ENCODE measurements at places on chromosomes 1 and 21.

DNA sequence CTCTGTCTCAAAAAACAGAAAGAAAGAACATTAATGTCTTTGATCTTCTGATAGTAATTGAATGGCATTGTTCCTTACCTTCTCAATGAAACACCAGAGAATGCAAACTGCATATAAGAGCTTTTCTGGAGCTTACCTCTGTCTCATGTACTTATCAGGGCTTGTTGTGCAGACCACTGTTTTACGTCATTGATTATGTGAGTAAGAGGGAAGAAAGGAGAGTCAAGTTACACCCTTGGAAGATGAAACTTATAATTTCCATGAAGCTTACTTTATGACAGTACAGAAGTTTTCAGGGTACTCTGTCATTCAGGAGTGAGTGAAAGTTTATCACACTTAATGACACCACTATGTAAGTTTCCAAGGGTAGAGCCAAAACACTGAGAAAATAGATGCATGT is 49.0 kb upstream of the MAB21L3 start:
- DNase-seq = no peak

- no peak for DNase-seq
These were observed 3.2 kb upstream of the PARS2 start for GRCh38 chr1:54767526-54767925.

- no peak for DNase-seq
These were observed 8.1 kb downstream of the POLR3GL start for GRCh38 chr1:145972580-145972979.

DNA sequence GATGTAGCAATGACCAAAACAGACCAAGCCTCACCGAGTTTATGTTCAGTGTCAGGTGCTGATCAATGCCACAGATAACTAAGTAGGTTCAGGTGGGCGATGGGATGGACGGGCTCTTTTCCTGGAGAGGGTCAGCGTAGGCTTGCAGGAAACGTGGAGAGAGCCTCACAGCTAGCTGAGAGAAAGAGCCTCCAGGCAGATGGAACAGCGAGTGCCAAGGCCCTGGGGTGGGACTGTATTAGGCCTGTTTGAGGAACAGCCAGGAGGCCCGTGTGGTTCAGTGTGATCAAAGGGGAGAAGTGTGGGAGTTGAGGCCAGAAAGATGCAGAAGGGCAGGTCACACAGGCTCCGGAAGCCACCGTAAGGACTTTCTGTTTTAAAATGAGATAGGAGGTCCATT is 7.3 kb upstream of the UTS2 start:
- no peak for DNase-seq

DNA sequence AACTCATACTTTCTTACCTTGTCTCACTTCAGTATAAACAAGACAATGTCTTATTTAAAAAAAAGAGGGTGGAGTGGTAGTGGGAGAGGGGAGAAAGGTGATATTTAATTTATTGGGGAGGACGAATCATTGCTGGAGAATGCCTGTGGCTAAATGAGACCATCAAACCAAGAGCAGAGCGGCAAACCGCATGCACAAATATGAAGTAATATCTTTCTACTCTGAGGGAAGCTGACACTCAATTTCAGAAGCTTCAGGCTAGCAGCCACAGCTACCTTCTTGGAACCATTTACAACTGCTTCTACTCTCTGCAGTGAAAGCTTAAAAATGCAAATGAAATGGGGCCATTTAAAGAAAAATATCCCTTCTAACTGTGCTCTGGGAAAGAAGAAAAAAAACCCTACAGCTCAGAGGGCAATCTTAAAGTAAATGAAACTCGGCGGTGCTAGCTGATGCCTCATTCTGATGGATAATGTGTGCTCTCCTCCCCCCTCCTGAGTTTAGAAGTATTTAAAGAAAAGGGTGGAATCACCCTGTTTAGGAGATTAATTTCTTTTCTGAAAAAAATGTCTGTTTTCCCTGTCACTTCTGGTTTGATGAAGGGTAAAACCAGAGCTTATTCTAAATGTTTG is 178.2 kb upstream of the CAMK1G start:
- no peak for DNase-seq

- DNase-seq = no peak
These were observed 91.9 kb downstream of the KCNT2 start for GRCh38 chr1:196516373-196516772.

GRCh38 chr1:46410156-46411009 is 16.3 kb downstream of the FAAH start:
- DNase-seq = no peak

DNA sequence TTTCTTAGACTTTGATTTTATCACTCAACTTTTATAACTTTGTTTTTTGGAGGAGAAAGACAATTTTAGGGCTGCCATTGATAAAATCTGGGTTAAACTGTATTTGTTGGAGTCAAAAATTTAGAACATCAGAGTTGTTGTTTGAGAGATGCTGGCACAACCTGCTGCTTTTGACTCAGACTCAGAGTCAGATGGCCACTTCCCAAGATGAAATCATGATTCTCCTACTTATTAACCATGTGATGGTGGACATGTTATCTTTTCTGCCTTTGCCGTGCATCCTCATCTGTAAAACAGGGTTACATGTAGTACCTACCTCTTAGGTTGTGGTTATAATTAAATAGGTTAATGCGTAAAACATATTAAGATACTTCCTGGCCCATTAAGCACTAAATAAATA is 71.2 kb downstream of the PLA2G4A start:
- no peak for DNase-seq

DNA sequence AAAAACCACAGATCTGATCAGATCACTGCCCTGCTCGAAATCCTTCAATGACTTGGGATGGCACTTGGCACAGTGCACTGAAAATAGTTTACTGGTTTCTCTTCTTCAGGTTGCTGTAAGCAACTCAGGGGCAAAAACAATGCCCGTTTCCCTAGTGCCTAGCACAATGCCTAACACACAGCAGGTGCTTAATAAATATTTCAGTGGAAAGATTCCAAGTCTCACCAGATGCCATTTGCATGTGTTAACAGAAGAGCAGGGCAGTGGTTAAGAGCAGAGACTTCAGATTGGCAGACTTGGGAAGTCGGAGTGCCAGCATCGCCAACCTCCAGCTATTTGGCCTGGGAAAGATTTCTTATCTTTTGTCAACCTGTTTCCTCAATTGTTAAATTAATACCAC is 10.9 kb upstream of the METTL25B start:
- DNase-seq = peak; percentile 39

DNA sequence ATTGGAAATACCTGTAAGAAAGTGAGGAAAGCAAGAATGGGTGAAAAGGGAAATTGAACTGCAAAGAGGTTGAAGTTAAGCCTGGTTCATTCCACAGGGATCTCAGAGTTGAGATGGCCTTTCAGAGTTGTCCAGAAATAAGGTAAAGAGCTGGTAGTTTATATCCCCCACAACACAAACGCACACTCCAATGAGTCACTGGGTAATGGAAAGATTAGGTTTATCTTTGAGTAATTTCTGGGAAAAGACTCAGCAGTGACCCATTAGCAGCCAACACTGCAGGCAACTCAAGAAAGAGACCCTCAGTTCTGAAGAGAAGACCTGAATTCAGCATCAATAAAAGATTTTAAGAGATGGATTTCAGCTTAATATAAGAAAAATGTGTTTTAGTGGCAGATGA is 485.5 kb downstream of the PTPRC start:
- DNase-seq = no peak

- no peak for DNase-seq
These were observed 133.2 kb downstream of the PROX1 start for GRCh38 chr1:214120951-214121350.

DNA sequence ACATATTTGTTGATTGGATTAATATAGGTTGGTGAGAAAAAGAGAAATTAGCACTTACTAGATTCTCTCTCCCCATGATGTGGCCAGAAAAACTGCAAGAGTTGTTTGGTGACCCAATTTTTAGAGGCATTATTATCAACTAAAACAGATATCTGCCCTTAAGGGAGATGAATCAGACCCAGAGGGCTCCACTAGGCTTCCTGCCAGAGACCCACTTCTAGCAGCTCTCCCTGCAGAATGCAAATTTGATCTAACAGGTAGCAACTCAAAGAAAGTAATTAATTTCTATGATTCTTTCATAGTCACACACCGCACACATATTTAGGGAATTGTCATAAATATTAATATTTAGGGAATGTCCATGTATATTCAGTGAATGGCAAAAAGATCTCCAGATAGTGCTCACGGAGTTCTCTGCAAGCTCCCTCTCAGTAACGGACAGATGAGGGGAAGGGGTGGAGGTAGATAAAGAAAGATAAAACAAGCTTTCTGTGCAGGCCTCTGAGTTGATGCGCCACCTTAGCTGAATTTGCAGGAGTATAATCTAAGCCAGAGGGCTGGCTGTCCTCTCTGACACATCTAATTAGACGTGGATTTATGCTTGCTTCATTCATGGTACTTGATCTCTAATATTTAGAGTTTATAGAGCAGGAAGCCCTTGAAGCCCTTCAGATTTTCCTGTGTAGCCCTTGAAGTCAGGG is 84.1 kb upstream of the CCDC190 start:
- DNase-seq = no peak

DNA sequence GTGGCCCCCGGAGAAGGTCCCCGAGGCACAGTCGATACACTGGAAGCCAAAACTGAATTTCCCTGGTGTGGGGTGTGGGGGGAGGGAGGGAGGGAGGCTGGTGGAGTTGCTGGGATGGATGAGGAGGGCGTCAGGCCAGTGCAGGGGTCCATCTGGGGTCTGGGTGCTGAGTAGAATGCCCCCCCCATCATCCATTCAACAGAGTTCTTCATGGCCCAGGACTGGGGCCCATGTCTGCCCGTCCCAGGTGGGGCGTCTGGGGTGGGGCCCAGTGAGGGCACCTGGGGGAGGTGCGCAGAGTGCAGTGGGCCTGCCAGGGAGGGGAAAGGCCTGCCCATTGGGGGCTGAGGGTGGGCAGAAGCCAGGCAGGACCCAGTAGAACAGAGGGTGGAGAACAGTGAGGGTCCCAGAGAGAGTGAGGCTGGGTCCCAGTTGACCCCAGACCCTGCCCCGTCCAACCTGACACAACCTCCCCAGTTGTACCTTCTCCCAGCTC is 1.9 kb downstream of the TNFRSF18 start:
- no peak for DNase-seq

- DNase-seq = no peak
These were observed 1.6 kb downstream of the PPP1R15B start for GRCh38 chr1:204409836-204410687.

GRCh38 chr1:233834609-233835008 is 69.9 kb upstream of the SLC35F3 start:
- no peak for DNase-seq

DNA sequence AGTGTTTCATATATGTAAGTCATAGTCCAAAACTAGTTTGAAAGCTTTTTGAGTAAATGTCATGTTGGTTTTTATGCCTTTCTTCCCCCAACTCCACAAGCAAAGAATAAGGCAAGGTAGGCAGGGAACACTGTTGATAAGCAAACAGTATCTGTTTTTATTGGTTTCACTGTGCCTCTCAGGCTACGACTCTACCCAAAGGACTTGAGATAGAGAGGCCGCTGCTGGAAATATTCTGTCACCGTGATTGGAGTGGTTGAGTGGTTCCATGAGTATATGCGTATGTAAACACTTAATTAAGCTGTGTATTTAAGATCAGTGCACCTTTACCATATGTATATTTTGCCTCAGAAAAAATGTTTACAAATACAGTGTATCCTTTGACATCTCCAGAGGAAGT is 138.1 kb upstream of the KIF26B start:
- DNase-seq = no peak

DNA sequence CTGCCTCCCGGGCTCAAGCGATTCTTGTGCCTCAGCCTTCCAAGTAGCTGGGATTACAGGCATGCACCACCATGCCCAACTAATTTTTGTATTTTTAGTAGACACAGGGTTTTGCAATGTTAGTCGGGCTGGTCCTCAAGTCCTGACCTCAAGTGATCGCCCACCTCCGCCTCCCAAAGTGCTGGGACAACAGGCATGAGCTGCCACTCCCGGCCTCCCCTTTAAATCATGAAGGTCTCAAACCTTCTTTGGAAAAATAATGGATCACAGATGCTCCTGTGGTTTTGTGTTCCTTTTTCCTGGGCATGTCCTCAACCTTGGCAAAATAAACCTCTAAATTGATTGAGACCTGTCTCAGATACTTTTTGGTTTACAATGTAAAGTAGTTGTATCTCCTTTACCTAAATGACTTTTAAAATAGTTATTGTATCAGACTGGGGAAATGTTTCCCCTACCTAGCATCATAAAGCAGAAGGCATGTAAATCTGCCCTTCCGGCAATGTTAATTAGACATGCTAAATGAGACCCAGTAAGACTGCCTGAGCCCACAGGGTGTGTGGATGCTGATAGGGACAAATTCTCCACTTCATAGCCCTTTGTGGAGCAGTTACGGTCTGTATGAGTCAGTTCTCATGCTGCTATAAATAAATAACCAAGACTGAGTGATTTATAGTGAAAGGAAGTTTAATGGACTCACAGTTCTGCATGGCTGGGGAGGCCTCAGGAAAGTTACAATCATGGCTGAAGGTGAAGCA is 27.8 kb downstream of the CBR1 start:
- DNase-seq = no peak

DNA sequence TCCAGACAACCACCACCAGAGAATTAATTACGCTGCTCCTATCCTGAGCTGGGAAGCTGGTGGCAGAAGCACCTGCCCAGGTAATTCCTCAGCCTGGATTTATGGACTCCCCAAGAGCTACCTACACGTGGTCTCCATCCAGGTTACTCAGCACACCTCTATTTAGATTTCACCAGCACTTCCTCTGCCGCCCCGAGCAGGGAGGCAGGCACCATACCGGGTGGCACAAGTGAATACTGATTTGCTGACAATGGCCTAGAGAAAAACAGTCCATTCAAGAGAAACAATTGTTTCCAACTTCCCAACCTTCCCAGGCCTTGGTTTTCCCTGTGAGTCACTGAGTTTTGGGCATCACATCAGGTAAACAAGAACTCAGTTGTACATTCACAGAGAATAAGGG is 134.3 kb downstream of the MATN1 start:
- DNase-seq = no peak

DNA sequence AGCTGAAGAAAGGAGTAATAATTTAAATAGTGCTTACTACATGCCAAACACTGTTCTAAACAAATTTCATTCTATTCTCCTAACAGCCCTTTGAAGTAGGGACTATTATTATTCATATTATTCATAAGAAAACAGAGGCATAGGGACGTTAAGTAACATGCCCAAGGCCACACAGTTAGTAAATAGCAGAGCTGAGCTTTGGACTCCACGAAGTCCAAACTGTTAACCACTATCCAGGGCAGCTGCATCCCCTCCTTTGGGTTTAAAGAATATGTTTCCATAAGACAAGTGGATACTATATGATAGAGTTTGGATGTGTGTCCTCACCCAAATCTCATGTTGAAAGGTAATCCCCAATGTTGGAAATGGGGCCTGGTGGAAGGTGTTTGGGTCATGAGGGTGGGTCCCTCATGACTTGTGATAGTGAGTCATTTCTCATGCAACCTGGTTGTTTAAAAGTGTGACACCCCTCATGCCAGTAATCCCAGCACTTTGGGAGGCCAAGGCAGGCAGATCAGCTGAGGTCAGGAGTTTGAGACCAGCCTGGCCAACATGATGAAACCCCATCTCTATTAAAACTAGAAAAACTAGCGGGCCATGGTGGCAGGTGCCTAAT is 144.0 kb upstream of the CXADR start:
- DNase-seq = no peak

Measured in NCI-H1694 treated with DMSO at 0.1 percent for 48 hours (cell line).